ENCODE measurements at places on chromosomes 4 and X.

- no peak for DNase-seq
Measured at GRCh38 chr4:183096276-183096965, 2.6 kb upstream of the WWC2 start.

DNA sequence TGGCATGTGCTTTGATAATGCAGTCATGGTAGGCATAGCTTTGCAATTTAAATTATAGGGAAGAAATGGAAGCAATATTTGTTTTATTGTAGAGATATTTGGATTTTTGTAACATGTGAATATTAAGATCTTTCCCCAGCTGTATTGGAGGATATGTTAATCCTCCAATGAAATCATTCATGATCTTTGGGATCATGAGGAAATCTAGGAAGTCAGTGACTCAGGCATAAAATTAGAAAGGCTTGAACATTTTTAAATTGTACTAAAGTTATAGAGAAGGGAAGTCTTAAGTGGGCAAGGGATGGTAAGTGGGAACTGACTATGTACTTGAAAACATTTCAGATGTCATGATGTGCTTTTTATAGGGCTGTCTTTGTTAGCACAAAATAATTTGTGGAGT lies 46.8 kb downstream of the FIP1L1 start:
- DNase-seq = no peak

DNA sequence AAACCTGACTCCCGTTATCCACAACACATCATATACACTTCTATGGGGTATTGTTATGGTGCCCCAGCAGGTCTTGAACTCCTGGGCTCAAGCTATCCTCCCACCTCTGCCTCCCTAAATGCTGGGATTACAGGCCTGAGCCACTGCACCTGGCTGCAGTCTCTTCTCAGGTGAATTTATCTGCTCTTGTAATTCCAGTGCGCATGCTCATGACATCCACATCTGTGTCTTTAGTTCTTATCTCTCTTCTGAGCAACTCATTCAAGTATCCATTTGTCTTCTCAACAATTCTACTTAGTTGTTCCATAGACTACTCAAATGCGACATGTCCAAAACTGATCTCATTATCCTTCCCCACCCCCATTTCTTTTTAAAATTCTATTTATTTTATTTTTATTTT lies 20.5 kb upstream of the MID2 start:
- DNase-seq = no peak

- DNase-seq = peak; percentile 11
Measured at GRCh38 chrX:7925867-7926472, 1.2 kb downstream of the PNPLA4 start.

DNA sequence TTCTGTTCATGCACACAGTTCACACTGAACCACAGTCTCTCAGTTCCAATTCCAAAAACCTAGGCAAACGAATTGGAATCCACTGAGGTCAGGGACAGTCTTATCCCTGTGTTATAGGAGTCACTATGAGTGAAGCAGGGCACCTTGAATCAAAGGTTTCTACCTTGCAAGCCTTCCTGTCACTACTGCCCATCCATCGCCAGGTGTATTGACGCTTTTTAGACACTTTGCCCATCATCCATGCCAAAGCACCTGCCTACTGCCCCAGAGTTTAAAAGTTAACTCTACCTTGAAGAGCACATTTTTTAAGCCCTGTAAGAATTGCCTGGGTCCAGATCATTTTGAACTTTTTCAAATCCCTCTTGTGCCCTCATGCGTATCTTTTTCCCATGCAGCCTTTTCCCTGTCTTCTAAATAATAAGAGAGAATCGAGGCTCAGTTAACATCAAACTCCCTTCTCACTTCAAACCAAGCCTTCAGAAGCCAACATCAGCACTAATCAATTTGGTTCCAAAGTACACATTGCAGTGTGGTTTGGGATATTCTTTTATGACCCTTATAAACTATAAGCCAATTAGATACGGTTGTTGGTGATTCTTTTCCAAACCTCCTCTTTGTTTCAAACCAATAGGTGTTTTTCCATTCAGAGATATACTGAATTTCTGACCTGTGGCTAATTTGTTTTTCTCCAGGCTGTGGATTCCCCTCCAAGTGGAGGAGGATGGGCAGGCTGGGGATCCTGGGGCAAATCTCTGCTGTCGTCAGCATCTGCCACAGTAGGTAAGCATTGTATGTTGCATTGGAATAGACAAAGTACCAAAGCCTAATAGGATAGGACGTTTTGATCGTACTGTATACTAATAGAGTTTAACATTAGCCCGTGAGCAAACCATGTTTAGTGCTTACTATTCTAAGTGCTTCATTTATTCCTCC lies 23.7 kb downstream of the FAM114A1 start:
- no peak for DNase-seq

DNA sequence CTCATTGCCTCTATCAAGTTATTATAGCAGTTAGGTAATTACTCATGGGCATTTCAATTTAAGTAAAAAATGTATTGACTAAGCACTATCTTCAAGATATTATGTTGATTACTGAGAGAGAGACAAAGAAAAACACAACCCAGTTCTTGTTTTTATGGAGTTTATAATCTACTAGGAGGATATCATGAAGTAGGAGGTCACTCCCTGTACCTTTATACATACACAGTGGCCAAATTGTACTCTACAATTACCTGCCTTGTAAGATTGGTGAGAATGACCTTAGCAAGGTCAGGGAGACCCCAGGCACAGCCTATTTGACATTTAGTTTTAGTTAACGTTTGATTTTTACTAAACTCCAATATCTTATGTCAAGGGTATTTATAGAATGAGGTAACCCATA lies 5.5 kb downstream of the HPGD start:
- no peak for DNase-seq

Data from substantia nigra (tissue), 51 donors.